Activated naive CD4-positive, alpha-beta T cell (primary cell): ENCODE measurements at places on chromosomes 5 and 9.

DNA sequence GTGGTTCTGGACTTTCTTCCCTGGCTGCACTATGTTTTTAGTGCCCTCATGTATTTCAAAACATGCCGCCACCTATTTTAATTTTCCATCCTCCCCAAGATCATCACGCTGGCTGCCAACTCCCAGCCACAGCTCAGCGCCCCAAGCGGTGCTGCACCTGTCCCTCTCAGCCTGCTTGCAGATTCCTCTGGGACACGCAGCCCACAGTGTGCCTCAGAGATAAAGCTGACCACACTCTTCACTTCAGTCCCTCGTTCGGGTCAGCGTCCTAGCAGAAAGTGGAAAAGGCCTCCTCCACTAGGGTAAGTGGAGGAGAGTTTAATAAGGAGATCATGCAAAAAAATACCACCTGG lies 56.2 kb upstream of the CKS2 start:
- no peak for DNase-seq

GRCh38 chr9:36448017-36448416 lies 47.9 kb upstream of the RNF38 start:
- no peak for DNase-seq

DNA sequence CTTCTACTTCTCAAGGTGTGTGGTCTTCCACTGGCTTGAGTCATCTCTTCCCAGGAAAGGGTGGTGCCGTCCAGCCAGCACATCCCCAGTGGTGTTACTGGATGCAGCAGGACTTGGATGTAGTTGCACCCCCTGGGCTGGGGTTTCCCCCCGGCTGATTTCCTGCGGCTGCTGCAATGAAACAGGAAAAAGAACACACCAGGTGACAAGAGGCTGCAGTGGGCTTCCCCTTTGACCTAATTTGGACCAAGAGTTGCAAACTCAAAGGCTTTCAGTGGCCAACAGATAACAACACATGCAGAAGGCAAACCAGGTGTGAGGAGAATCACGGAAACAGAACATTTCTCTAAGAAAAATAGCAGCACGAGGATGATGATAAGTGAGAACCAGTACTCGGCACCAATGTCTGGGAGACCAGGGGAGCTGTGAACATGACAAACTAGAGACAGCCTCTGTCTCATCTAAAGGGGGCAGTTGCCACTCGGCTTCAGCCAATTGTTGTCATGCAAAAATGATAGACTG lies 83.7 kb downstream of the PDE6A start:
- no peak for DNase-seq

- no peak for DNase-seq
Observed at GRCh38 chr5:31846934-31847333, 208.0 kb downstream of the PDZD2 start.

GRCh38 chr9:133950629-133951111 lies 41.5 kb downstream of the VAV2 start:
- DNase-seq, result no peak

DNA sequence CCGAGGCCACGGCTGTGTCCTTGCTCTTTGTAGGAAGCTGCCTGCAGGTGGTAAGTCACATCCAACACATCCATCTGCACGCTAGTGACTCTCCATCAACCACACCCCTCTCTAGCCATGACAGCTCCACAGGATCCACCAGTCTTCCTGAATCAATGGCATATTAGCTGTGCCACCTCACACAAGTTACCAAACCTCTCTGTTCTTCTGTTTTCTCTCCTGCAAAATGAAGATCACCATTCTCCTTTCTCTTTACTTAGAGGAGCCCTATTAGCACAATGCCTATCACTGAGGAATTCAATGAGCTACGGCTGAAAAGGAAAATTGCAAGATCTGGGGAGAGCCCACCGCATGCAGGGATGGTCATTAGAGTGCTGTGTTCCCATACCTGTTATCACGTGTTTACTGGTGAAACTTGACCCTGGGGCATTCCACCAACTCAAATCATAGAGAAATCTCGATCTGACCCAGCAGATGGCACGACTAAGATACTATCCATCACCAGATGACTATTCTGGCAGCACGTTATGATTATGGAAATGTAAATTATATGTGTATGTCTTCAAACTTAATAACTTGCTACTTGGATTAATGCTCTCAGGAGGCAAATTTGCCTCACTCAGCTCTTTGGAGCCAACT lies 20.9 kb downstream of the WHRN start:
- DNase-seq, result no peak

DNA sequence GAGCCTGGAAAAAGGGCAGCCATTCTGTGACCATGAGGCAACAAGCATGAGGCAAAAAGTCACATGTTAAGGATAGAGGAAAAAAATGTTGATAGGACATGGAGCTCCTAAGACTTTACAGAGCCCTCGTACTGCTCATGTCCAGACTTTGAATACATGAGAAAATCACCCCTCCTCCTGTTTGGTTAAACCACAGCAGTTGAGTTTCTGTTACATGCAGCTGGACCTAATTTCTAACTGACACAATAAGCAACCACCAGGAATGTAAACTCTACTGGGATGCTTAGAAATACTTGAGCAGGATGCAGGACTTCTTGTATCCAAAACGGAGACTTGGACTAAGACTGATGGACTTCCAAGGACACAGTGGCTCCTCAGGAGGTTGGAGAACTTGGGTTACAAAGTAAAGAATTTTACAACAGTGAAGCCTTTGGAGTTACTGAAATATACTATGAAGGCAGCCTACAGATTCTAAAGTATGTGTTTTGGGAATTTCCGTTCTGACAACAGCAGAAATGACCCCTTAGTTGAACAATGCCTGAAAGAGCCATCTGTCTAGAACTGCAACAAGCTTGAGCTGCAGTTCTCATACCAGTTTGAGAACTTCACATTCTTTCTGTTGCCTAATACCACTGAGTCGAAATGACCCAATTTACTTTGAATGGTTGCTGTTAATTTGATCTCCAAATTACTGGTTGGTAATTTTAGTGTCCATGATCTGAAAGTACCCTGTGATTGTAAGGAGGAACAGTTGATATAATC lies 268.9 kb downstream of the PIK3R1 start:
- DNase-seq, result no peak

DNA sequence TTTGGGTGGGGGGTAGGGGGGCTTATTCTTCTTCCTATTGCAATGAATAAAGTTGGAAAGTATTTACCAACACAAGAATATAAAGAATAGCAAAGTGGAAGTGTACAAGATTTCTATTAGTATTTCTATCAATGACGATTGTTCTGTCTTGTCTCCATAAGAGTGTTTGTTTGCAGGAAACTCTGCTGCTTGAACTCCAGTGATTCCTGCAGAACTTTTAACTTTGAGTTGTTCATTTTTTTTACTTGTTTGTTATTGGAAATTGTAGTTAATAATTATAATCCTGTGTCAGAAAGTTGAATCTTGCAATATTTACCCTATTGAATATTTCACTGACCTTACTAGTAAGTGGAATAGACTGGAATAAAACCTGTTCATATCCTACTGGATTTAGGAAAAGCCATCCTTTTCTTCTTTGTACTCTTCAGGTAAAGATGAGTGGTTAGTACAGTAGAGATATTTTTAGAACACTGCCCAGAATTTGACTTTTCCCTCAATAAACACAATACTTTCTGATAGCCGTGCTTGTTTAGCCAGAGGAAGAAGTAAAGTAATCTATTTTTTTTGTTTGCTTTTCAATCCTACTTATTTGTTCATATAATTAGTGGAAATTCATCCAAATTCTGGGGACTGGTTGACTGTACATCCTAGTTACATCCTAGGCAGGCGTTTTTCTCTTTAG lies 340.4 kb downstream of the TENT4A start:
- DNase-seq, result no peak

DNA sequence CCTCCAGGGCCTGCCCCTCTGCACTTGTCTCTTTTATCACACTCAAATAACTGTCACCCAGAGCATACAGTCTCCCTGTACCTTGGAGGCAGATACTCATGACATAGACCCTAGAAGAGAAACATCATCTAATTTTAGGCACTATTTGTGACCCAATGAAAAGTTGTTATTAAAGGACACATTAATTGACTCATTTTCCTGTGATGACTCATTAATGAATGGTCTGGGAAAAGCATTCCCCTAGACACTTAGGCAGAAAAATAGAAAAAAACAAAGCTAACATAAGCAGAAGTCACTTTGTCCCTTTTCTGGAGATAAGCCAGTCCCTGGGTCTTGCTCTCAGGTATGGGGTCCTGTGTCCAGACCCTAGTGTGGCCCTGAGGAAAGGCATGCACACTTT lies 15.0 kb downstream of the TRPC7 start:
- no peak for DNase-seq

- DNase-seq, result no peak
Observed at GRCh38 chr9:99352826-99353225, 130.7 kb downstream of the SEC61B start.

- no peak for DNase-seq
Observed at GRCh38 chr5:126577415-126577814, 17.6 kb downstream of the ALDH7A1 start.

DNA sequence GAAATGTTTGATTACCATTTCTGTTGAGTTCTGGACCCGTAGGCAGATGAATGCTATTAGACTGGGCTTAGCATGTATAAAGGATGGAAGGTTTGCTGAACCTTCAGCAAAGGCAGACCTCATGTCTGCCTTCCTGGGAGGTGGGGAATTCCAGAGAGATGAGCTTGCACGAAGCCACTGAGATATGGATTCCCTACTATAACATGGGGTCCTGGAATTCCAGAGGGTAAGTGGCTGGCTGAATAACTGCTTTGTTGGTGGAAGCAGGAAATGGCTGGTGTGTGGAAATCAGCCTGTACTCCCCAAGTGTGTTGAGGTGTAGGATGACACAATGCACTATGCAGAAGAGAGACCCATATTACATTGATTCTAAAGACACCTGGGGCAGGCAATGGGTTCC lies 526.4 kb downstream of the CTNND2 start:
- DNase-seq, result no peak

GRCh38 chr5:163504079-163504931 lies 1.1 kb upstream of the MAT2B start:
- no peak for DNase-seq

GRCh38 chr5:174176511-174176910 lies 131.0 kb downstream of the NSG2 start:
- DNase-seq, result no peak

GRCh38 chr5:83913593-83913992 lies 192.9 kb upstream of the HAPLN1 start:
- DNase-seq, result no peak

GRCh38 chr5:132269635-132270334 lies 12.3 kb downstream of the PDLIM4 start:
- DNase-seq, result no peak

DNA sequence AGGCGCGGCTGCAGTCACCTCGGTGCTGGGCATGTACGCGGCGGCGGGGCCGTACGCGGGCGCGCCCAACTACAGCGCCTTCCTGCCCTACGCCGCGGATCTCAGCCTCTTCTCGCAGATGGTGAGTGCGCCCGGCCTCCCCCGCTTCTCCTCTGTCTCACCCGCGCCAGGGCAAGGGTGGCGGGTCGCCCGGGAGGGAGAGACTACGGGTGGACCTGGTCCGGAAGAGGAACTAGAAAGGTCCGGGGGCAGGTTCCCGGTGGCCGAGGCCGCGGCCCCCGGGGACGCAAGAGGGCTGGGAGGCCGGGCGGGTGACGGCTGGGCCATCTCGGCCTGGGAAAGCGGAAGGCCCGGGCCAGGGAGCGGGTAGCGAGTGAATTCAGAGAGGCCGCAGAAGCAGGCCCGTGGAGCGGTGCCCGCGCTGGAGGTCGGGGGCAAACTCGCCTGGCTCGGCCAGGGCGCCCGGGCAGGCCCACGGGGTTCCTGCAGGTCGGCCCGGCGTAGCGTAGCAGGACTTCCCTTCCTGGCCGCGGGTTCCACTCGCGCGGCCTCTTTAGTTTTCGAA lies 711 bp downstream of the IRX1 start:
- no peak for DNase-seq

- no peak for DNase-seq
Observed at GRCh38 chr9:75992482-75993206, 102.2 kb downstream of the PCSK5 start.

- DNase-seq, result no peak
Observed at GRCh38 chr9:26949637-26950069, 2.6 kb upstream of the PLAA start.

DNA sequence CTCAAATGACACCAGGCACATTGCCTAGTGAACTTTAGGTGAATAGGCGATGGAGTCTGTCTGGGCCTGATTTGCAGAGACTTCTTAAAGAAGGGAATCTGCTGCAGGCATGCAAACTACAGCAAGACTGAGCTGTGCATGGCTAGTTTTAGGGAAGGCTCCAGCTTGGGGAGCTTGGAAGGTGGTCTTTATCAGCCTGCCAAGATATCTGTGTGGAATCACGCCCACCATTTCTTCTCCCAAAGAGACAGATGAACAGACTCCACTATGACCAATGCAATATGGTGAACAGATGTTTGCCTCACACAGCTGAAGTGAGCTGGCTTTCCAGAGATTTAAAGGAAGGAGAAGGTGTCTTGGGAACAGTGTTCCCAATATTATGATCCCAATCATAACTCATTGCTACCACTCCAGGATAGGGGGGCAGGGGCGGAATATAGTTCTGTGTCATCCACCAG lies 129.0 kb upstream of the HMHB1 start:
- no peak for DNase-seq

DNA sequence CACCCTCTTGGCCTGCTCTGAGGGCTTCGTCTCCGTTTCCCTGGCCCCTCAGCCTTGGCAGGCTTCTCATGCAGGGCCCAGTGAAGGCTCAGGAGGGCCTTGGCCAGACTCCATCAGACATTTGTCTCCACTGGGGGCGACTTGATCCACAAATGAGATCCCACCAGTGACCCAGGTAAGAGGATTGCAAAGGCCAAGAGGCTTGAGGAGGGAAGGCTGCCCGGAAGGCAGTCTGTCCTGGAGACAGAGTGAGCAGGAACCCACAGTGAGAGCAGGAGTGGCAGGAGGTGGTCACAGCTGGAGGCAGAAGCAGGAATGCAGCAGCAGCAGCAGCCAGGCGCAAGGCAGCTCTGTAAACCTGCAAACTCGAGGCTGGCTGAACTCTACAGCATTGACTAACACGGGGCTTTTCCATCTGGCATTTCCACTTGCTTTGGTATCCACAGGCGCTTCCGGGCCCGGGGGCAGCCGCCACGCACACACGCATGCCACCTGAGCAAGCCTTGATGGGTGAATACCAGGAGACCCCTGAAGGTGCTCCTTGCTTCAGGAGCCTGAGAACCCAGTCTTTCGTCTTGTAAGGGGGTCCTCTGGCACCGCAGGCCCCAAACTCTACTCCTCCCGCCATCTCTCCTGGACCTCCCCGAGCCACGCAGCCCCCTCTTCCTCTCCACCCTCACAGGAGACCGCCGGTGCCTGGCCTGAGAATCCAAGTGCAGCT lies 14.7 kb downstream of the MGAT1 start:
- DNase-seq, result no peak

GRCh38 chr9:17528859-17529258 lies 50.0 kb upstream of the SH3GL2 start:
- DNase-seq, result no peak
